ENCODE measurements at places on chromosomes 11 and 22. TPM values are rescaled to one million over a fixed set of nuclear protein-coding genes. Genes with fewer than 3 reads are reported as not detected.

The MIOX gene
- not detected for polyA plus RNA-seq

The SMTNL1 gene
- not detected for polyA plus RNA-seq

The OR5P2 gene
- polyA plus RNA-seq: not detected

The RIBC2 gene
- not detected for polyA plus RNA-seq

The NLRP14 gene
- polyA plus RNA-seq: 0.07 TPM

Data from Purkinje cell (primary cell).